ENCODE measurements at places on chromosomes 2 and 18. TPM values are rescaled to one million over a fixed set of nuclear protein-coding genes. Genes with fewer than 3 reads are reported as not detected.
A peak's percentile ranks its signal among the peaks of the same experiment; 100 is the strongest.

The OTOF gene
- 0.50 TPM for total RNA-seq

The UCN gene
- 1.3 TPM for total RNA-seq

The TSHZ1 gene
- 21.0 TPM for total RNA-seq

The SGPP2 gene
- total RNA-seq = 0.20 TPM

The CFC1 gene
- total RNA-seq = not detected

DNA sequence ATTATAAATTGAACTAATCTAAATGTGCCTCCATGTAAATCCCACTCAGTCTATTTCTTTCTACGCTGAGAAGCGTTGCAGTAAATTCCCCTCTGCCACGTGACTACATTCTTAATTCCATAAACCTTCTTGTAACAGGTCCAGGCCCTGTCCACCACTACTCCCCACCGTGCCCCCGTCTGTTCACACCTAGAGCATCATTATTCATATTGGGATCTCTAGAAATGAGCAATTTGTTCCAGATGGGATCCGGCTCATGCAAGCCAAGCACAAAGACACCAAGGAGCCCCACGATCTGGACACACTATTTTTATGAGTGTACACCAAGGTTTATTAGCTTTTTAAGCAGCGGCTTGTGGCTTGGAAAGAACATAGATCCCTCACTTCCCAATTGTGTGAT lies 38.2 kb downstream of the BOLA3 start:
- peaks cover 10% of the 10 kb centered on the region for H3K4me1 ChIP-seq
- DNase-seq = no peak
- no peaks in the 10 kb centered on the region for H3K36me3 ChIP-seq
- H3K27ac ChIP-seq = no peak overlapping the region

DNA sequence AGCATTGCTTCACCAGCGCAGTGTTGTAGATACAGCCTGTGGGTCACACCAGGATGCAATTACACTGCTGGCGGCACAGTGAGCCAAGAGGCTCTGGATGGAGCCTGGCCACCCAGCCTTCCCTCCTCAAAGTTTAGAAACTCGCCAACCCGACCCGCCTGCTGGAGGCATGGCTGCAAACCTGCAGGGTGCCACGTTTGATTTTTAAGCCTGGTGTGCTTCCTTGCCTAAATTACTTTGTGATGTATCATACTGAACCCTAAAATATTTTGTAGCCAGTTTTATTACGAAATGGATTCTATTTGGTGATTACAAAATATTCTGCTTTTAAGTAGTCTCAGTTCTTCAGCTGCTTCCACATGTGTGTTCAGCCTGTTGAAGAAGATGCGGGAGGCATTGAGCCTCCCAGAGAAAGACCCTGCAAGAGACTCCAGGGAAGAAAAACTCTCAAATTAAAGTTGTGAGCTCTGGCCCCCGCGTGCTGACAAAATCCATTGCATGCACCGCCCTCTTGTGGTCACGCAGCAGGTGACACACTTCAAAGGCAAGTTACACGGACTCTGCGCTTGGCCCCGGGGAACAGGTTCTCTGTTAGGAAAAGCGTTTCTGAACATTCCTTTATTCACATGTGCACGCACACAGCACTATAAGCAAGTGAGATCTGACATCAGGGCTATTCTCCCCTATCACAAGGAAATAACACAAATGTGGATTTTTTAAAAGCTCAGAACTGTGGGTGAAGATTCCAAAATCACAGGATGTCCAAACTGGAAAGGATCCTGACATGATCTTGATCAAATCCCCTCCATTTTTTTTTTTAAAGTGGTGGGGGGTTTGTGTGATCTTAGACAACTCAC lies 63.0 kb upstream of the TWIST2 start:
- no peaks in the 10 kb centered on the region for H3K36me3 ChIP-seq
- H3K4me3 ChIP-seq = no peak overlapping the region
- H3K27me3 ChIP-seq = peaks cover 8% of the 10 kb centered on the region

GRCh38 chr18:32770054-32770665 lies 2.7 kb downstream of the KLHL14 start:
- no peak for DNase-seq
- H3K4me1 ChIP-seq = no peaks in the 10 kb centered on the region
- H3K27ac ChIP-seq = no peak overlapping the region
- peaks cover 11% of the 10 kb centered on the region for H3K36me3 ChIP-seq
- peaks cover 42% of the 10 kb centered on the region for H3K27me3 ChIP-seq
- H3K4me3 ChIP-seq = no peak overlapping the region

GRCh38 chr2:23756593-23757292 lies 170.2 kb downstream of the ATAD2B start:
- H3K36me3 ChIP-seq = peaks cover 12% of the 10 kb centered on the region
- no peaks in the 10 kb centered on the region for H3K4me1 ChIP-seq
- DNase-seq = no peak
- no peak overlapping the region for H3K27ac ChIP-seq
- no peak overlapping the region for H3K4me3 ChIP-seq
- H3K27me3 ChIP-seq = no peaks in the 10 kb centered on the region

- H3K4me1 ChIP-seq = peaks cover 23% of the 10 kb centered on the region
- no peak for DNase-seq
- H3K4me3 ChIP-seq = peak overlapping the region; percentile 80
- H3K36me3 ChIP-seq = no peaks in the 10 kb centered on the region
- peak overlapping the region; percentile 31 for H3K27ac ChIP-seq
- peaks cover 6% of the 10 kb centered on the region for H3K27me3 ChIP-seq
These were observed 575 bp downstream of the CCDC150 start for GRCh38 chr2:196640031-196640548.

- DNase-seq = no peak
- no peak overlapping the region for H3K4me3 ChIP-seq
- no peaks in the 10 kb centered on the region for H3K27me3 ChIP-seq
- no peaks in the 10 kb centered on the region for H3K36me3 ChIP-seq
- H3K4me1 ChIP-seq = no peaks in the 10 kb centered on the region
- no peak overlapping the region for H3K27ac ChIP-seq
These were observed 22.7 kb upstream of the CELF4 start for GRCh38 chr18:37588289-37588688.

- no peak for DNase-seq
- no peak overlapping the region for H3K4me3 ChIP-seq
- H3K36me3 ChIP-seq = no peaks in the 10 kb centered on the region
- H3K27me3 ChIP-seq = peaks cover 21% of the 10 kb centered on the region
These were observed 256.1 kb upstream of the SIX2 start for GRCh38 chr2:45265336-45265735.
